ENCODE measurements at places on chromosomes 2 and 18.

DNA sequence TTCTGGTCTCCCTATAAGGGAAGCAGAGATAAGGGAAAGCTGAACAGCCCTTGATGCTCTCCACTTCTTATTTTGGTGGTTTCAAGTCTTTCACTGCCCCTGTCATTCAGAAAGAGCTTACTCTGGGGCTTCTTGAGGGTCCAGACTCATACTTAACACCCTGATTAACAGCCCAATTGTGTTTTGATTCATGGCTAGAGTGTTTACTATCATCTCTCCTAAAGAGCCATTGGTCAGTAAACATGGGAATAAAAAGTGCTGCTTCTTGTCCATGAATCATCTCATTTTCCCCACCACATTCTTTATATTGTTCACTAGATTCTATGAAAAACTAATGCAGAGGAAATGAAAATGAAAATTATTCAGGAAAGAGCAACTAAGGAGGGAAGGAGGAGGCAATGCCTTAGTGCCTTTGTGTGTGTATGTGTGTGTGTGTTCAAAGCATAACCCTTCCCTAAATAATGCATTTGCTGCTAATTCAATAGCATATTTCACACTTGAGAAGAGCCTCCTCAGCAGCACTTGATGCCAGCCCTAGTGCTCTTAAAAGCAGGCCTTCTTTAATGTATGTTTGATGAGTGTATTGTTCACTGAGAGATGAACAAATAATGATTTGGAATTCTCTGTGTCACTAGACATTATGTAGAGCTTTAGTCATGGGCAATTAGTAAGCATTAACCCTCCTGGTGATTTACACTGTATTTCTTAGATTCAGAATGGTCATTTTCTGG lies 63.5 kb downstream of the DCC start:
- peak; percentile 98 for DNase-seq

DNA sequence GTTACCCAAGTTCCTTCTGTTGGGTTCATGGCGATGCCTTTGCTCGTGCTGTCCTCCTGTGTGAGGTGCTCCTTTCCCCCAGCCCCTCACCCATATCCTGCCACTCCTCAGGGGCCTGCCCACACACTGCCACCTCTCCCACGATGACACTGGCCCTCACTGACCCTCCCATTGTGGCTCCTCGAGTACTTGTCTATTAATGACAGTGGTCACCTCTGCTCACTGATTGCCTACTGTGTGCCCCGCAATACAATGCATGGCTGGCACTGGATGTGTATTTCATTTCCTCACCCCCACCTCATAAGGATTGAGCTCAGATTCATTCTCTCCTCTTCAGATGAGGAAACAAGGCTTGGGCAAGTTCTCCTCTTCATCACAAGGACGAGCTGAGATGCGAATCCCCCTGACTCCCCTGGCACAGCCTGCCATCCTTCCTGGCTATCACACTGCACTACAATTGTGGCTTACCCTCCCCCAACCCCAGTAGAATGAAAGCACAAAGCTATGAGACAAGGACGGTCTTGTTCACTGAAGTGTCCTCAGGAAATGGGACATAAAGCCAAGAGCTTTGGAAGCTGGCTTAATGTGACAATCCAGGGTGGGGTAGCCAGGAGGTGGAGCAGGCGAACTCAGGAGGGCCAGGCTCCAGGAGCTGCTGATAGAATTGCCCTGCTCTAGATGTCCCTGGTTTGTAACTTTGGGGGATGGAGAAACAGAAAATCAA lies 93.9 kb upstream of the RAB12 start:
- DNase-seq, result no peak

DNA sequence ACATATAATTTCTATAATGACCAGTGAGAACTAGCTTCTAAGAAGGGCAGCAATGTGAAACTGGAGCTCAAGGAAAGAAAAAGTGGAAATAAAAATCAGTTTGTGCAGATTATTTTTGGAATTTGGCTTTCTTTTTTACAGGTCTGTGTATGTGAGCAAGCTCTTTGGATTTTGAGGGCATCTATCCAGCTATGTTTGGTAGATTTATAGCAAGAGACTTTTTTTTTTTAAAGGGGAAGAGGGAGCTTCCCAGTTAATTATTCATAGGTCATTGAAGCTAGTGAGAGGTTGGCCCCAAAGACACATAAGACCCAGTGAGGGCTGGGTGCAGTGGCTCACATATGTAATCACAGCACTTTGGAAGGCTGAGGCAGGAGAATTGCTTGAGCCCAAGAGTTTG lies 24.0 kb upstream of the COLEC12 start:
- DNase-seq, result no peak

GRCh38 chr18:7511106-7511505 lies 56.0 kb upstream of the PTPRM start:
- no peak for DNase-seq

DNA sequence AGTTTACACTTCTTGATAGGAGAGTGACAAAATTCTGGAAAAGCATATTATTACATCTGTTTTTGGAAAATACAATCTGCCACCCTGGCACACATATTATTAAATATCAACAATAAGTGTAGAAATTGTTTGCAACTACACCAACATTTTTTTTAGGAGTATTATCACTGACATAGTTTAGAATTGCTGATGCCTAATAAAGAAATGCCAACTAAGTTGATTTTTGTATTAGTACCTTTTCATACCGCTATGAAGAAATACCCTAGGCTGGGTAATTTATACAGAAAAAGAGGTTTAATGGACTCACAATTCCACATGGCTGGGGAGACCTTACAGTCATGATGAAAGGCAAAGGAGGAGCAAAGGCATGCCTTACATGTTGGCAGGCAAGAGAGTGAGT lies 35.9 kb upstream of the TFPI start:
- no peak for DNase-seq

DNA sequence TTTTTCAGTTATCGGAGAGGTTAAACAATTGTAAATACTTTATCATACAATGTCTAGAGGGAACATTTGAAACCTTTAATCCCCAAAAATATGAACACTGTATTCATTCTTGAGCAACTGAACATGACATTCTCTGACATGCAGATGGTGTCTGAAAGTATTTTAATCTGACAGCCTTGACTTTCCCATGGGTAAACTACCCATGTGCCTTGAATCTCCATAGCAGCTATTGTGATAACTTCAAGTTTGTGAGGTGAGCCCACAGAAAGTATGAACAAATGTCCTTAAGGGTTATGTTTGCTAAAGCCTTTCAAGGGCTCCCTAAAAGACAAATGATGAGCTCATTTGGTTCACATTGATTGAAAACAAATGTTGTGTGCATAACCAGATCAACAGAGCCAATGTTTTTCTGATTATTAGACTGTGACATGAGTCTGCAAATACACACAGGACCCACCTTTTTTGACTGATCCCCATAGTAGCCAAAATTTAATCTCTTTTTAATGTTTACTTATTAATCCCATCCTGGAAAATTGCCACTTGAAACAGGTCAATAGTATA lies 1326.0 kb downstream of the LRP1B start:
- no peak for DNase-seq

GRCh38 chr2:73823916-73824523 lies 4.7 kb upstream of the STAMBP start:
- peak; percentile 42 for DNase-seq

GRCh38 chr2:55949211-55949610 lies 25.6 kb upstream of the EFEMP1 start:
- DNase-seq, result no peak

GRCh38 chr2:101114268-101114783 lies 36.9 kb downstream of the TBC1D8 start:
- DNase-seq, result no peak
